Epithelial cell of esophagus (primary cell): ENCODE measurements at places on chromosomes 11 and 22.

- no peak for DNase-seq
Measured at GRCh38 chr11:65817312-65817834, 16.4 kb upstream of the SNX32 start.

- DNase-seq = no peak
Measured at GRCh38 chr11:93560199-93560932, 17.2 kb upstream of the SMCO4 start.

GRCh38 chr22:36160499-36160942, at the start of gene APOL3:
Gene APOL3, minus strand, starts transcription at chr22:36160755. Its CDS starts 11,700 bp downstream, at chr22:36149055.
- DNase-seq = peak; percentile 41

- DNase-seq = peak; percentile 75
Measured at GRCh38 chr11:129960216-129961214, 42.1 kb downstream of the PRDM10 start.

DNA sequence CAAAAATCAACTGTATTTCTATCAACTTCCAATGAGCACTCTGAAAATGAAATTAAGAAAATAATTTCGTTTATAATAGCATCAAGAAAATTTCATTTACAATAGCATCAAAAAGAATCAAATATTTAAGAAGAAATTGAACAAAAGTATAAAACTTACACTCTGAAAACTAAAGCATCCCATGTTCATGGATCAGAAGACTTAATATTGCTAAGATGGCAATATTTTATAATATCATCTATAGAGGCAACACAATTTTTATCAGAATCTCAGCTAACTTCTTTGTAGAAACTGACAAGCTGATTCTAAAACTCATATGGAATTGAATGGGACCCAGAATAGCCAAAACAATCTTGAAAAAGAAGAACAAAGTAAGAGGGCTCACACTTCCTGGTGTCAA, 19.9 kb downstream of the NUP160 start:
- DNase-seq = no peak

DNA sequence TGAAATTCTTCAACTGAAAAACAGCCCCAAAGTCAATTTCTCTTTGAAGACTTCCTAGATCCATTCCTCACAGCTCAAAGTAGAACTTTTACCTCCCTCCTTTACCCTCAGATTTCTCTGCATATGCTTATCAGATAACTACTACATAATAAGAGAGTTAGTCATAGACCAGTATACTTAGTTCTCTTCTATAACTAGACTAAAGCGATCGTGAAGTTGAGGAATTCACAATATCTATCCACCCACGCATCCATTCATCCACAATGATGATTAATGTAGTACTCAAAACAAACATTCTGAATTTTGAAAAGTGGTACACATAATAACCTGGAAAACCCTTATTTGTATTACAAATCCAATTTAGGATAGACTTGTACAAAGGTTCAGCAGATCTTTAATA, 800.9 kb upstream of the TENM4 start:
- DNase-seq = peak; percentile 78

- no peak for DNase-seq
Measured at GRCh38 chr11:77178150-77178549, 50.1 kb downstream of the MYO7A start.

GRCh38 chr22:46241396-46242007, 8.6 kb downstream of the CDPF1 start:
- DNase-seq = no peak

- DNase-seq = no peak
Measured at GRCh38 chr11:44014968-44015623, 32.7 kb upstream of the ACCSL start.

DNA sequence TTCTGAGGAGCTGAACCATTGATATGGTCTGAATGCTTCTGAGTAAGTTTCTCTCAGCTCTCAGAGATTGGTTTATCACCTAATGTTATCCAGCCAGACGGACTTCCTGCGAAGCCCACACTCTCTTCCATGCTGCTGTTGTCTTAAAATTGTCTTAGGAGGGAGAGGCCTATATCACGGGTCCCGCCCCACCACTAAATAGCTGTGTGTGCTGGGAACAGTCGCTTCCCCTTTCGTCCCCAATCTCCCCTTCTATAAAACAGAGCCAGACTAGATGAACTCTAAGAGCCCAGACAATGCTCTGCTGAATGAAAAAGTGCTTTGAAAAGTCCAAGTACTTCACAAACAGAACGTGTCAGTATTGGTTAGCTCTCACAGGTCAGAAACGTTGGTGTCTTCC, 81.4 kb upstream of the AKIP1 start:
- DNase-seq = no peak

DNA sequence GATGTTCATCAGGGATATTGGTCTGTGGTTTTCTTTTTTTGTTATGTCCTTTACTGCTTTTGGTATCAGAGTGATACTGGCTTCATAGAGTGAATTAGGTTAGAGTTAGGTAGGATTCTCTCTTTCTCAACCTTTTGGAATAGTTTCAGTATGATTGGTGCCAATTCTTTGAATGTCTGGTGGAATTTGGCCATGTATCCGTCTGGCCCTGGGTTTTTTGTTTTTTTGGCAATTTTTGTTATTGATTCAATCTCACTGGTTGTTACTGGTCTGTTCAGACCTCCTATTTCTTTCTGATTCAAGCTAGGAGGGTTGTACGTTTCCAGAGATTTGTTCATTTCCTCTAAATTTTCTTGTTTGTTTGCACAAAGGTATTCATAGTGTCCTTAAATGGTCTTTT, 54.4 kb downstream of the ATXN10 start:
- DNase-seq = no peak

- DNase-seq = no peak
Measured at GRCh38 chr11:102643941-102644340, 18.8 kb upstream of the MMP20 start.

DNA sequence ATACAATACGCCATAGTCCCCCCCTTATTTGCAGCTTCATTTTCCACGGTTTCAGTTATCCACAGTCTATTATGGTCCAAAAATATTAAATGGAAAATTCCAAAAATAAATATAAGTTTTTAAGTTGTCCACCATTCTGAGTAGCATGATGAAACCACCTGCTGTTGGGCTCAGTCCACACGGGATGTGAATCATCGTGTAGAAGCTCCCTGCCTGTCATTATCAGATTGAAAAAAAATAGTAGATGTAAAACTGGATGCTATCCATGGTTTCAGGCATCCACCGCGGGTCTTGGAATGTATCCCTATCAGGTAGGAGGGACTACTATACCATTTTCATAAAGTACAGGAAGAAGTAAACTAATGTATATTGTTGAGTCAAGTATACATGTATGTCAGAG, 127.4 kb downstream of the TTC17 start:
- no peak for DNase-seq

DNA sequence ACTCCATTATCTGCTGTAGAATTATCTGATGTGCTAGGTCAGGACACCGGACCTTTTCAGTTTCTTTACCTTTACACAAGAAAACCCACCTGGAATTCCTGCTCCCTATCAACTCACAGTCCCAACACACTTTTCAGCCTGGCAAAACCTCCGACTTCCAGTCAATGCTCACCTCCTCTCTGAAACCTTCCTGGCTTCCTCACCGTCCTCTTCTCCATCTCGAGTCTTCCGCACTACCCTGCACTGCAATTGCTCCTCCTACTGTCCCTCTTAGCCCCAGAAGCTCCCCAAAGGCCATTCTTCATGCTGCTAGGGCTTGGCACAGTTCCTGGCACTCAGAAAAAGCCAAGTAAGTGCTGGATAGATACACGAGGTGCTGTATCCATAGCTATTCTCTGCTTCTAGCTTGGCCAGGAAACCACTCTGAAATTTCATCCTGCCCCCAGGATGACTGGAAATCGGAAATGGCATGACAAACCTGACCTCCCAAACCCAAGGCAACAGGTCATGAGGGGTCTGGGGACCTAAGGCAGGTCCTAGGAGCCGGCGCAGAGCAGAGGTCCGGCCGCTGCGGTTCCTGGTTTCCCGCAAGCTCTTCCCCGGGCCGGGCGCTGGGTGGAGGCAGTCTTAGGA, 702 bp downstream of the SYN3 start:
- no peak for DNase-seq

GRCh38 chr11:110777775-110778174, 65.5 kb upstream of the ARHGAP20 start:
- peak; percentile 75 for DNase-seq

DNA sequence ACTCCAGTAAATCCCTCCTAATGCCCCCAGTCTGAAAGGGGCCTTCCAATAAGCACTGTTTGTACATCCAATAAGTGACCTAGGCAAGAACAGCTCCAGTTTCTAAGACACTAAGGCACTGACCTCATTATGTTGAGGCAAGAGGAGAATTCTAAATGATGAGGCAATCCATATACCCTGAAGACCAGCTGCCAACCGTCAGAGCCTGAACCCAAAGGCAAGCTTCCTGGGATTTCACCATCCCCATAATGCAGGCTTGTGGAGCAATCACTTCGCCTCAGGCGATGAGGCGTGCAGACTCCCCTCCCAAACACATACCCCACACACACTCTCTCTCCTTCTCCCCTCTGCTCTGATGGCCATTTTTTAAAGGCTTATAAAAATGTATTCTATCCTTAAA, 49.5 kb downstream of the LGR4 start:
- DNase-seq = peak; percentile 89
